ENCODE measurements at places on chromosomes 6 and 20.

DNA sequence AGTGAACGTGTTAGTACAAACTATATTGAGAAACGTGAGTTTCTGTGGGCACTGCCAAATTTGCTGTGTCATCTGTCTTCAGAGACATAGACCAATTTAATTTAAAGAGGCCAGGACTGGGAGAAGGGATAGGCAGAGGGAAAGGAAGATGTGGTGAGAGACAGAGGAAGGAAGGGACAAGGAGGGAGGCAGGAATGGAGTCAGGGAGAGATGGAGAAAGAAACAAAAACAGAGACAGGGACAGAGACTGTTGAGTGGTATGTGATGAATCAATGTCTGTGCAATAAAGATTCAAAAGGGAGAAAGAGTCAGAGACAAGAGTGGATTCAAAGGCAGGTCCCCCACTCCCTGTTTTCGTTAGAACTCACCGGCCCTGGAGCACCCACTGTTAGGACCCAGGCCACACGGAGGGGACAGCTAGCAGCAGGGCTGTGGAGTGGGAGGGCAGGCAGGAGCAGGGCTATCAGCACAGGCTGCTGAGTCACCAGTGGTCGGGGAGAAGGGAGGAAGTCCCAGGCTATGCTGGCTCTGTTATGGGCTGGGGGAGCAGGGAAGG lies 51.6 kb upstream of the CHD6 start:
- no peak for DNase-seq

DNA sequence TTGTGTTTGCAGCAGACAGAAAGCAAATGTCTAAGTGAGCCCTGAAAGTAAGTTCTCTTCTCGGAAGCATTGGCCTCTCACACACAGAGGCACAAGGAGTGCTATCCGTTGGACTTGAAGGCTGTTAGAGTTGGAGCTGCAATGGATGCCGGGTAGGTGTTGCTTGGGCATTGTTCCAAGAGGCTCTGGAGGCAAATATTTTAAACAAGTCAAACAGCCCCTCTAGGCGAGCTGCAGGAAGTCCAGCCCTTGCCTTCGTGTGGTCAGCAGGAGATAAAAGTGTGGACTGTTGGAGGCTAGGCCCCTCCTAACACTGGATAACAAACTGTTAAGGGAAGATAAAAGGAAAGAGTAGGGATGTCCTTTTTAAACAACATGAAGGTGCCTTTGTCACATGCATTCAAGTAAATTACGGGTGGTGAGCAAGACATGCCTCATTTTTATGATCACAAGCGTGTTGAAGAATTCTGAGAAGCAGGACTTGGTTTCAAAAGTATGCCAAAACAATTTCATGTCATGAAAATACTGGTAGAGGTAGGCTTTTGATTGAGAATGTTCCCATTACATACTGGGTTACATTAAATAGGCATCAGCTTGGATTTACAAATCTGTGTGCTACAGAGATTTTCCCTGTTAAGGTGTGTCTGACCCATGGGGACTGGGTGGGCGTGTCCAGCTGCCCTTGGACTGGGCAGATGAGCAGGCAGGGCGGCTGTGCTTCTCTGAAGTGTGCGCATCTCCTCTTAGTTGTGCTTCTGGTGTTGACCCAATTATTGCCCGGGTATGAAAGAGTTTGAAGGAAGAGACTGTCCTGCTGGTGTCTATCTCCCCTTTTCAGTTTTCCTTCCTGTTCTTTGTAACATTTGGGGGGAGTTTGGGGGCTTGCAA lies 57.5 kb downstream of the RREB1 start:
- no peak for DNase-seq

DNA sequence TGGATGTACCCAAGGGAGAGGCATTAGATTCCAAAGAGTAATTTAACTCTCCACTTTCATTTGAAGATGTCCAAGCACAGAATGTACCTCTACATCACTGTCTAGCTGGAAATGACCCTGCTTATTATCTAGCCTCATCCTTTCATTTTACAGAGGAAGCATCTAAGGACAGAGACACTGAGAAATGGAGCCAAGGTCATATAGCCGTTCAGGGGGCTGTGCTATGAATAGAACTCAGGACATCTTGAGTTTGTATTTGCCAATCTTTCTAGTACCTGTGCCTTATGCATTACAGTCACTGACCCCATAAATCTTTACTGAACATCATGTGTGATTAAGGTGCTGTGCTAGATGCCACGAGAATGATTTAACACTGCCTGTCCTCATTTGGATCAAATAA lies 138.2 kb upstream of the SPTLC3 start:
- no peak for DNase-seq

GRCh38 chr6:132703936-132704335 lies 9.9 kb downstream of the VNN1 start:
- no peak for DNase-seq

GRCh38 chr6:157813191-157813590 lies 9.9 kb upstream of the SNX9 start:
- DNase-seq = no peak

- no peak for DNase-seq
These were observed 144.6 kb downstream of the ELOVL4 start for GRCh38 chr6:79802657-79803300.

All from naive thymus-derived CD8-positive, alpha-beta T cell (primary cell).